Fibroblast of skin of right quadriceps (primary cell): ENCODE measurements at places on chromosomes 11 and 22.
A peak's percentile ranks its signal among the peaks of the same experiment; 100 is the strongest.

GRCh38 chr11:120869516-120870011 lies 154.3 kb upstream of the TBCEL start:
- no peak for DNase-seq

GRCh38 chr11:1728931-1729691 lies 21.3 kb downstream of the IFITM10 start:
- DNase-seq, result peak; percentile 32

DNA sequence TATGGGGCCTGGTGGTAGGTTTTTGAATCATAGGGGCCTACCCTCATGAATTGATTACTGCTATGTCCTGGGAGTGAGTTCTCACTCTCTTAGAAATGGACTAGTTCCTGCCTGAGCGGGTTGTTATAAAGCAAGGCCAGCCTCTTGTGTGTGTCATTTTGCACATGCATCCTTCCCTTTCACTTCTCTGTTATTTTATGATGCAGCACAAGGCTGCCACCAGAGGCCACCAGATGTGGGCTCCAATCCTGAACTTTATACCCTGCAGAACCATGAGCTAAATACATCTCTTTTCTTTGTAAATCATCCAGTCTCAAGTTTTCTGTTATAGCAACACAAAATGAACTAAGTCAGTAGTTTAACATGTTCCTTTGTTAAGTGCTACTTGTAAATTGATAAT lies 251.4 kb downstream of the BLID start:
- DNase-seq, result no peak

GRCh38 chr11:44620328-44620725 lies 54.9 kb downstream of the CD82 start:
- DNase-seq, result no peak

DNA sequence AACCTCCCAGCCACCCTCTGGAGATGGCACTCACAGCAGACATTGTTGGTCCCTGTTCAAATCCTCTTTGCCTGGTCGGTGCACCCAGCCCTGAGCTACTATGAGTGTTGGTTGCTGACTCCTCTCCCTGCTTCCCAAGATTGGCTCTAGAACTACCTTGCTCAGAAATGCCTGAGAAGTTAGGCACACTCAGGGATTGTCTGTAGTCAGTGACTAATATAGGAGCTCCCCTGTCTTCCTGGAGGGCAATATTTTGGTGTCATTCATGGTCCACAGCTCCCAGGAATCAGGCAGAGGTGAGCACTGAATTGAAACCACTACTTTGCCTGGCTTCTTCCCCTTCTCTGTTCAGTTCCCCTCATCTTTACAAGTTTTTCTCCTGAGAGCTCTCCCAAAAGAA lies 325.9 kb downstream of the MIAT start:
- no peak for DNase-seq

DNA sequence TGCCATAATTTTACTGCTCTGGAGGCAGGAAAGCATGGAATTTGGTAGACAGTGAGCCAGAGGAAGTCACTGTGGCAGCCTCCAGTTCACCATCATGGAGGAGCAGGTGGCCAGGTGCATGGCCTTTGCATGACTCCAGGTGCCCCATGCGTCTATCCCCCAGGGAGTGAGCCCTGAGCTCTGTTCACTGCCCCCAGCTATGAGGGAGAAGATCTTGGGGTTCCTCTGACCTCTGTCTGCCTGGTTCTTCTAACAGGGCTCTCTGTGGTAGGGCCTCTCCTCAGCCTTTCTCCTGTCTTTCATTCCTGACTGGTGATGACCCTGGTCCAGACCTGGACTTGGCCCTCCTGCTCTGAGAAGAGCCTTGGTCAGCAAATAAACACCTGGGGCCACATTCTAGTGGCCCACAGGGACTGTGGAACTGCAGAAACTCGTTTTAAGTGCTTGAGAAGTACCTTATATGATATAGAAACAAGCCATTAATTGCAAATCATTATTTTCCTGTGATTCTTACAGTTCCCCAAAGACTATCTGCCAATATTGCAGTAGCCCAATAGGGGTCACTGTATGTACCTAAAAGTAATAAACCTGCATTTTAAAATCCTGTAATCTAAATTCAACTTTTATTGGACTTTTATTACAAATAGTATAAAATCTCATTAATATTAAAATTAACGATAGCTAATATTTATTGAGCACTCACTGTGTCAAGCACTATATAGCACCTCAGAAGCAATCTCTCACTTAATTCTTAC lies 120.0 kb upstream of the SYT13 start:
- DNase-seq, result no peak

DNA sequence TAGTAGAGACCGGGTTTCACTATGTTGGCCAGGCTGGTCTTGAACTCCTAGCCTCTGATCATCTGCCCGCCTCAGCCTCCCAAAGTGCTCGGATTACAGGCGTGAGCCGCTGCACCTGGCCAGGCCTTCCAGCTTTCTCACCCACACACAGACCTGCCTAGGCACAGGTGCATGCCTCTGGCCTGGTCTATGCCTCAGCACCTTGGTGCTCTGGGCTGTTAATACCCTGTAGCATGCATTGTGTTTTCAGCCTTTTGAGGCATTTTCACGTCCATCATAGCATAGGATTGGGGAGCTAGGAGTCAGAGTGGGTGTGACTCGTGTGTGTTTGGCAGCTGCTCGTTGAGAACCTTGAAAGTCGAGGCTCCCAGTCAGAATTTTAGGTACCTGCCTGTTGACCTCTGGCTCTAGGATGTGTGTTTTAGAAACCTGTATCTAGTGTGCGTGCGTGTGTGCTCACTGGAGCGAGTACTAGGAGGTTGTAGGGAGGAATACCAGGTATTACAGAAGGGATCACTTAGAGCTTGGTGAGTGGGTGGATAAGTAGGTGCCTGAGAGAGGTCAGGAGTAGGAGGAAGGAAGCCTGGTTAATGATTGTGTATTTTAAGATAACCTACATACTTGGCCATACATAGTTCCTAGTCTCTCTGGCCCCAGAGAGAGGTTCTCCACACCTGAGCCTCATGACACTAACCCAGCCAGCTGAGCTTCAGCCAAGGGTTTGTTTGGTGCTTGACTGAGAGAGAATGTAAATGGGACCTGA lies 20.0 kb downstream of the CRKL start:
- DNase-seq, result no peak

DNA sequence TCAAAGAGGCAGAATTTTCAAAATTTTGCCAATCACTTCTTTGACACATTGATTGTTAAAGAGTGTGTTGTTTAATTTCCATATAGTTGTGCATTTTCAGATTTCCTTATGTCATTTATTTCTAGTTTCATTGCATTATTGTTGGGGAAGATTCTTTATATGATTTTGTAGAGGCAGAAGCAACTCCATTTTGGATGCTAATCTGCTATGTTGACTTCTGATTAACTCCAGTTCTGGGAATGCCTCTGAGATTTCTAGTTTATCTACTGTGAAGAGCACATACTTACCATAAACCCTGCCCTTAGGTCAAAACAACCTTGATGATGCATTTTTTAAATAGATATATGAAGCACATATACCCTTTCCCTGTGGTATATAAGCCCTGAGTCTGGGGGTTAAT lies 29.5 kb upstream of the ZBED5 start:
- no peak for DNase-seq

DNA sequence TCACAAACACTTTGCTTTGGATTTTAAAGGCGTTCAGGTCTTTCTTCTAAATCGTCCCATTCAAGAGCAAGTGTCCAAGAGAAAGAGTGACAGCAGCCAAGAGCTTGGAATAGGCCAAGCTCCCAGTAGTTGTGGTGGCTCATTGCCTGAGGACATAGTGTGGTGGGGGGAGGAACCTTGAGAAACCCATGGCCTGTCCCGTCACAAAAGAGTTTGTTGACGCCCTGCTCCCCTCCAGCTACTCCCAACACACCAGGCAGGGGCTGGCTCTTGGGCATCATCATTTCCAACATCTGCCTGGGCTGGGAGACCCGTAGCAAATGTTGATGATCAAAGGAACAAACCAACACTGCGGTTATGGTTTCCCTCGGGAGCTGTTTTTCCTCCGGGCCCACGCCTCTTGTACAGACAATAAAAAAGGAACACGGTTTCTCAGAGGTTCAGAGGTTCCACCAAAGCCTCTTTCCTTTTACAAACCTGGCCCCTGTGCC lies 20.8 kb downstream of the FADS3 start:
- DNase-seq, result peak; percentile 39

GRCh38 chr11:108496643-108497256 lies 1.4 kb downstream of the POGLUT3 start:
- DNase-seq, result peak; percentile 28

- DNase-seq, result no peak
Measured at GRCh38 chr11:117180020-117180419, 1.5 kb downstream of the SIDT2 start.

GRCh38 chr22:44204739-44205515 lies 24.2 kb downstream of the PARVG start:
- DNase-seq, result no peak

DNA sequence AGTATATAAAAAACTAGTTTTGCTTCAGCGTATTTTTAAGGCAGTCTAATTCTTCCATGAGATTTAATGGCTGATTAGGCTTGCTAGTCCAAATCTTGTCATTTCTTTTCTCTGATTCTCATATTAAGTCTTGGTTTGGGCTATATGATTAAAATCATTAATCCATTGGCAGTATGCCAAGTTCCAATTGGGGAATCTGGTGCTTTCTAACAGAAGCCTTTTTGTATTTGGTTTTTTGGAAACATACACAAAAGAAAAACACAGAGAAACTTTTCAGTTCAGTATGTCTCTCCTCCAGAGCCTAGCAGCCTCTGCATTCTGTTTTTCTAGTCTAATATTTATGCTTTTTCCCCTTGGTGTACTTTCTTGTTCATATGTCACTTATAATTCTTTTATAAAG lies 37.9 kb downstream of the SWAP70 start:
- no peak for DNase-seq

GRCh38 chr11:112318184-112318591 lies 57.5 kb upstream of the PLET1 start:
- DNase-seq, result peak; percentile 97

DNA sequence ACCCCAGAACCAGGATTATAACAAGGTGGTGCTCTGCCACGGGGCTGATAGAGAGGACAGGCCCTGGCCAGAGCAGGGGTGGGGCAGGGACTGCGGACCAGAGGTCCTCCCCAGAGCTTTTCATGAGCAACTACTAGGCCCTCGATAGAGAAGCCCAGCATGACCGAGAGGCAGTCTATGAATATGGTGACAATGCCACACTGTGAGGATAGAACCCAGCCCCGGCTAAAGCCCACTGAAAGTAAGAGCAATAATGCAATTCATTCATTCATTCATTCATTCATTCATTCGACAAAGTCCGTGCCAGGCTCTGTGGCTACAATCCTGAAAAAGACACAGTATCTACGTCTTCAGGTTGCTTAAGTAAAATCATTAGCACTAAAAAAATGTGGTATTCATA lies 35.6 kb upstream of the CD5 start:
- DNase-seq, result no peak

DNA sequence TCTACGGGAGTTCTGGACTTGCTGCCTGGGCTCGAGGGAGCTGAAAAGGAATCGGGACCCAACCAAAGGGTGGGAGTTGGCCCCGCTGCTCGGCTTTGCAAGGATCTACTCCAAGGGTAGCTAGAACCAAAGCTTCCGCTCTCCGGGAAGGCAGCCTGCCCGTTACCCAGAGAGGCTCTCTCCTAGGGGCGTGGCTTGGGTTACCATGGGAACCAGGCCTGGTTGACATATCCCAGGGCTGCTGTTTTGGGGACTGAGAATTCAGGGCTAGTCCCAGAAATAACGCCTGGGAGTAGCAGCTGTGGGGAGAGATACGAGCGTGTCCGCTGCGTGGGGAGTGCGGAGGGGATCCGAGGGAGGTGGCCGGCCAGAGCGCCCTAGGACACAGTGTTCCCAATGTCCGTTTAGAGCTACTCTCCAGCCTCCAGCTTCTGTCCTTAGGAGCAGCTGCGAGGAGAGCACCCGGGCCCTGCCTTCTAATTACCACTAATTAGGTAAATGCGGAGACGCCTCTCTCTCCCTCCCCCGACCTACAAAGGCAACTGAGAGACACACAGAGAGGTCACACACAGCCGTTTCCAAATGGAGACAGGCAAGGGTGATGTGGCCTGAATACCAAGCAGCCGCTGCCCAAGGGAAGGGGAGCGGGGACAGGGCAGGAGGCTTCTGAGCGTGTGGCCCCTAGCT lies 141.6 kb upstream of the CADM1 start:
- DNase-seq, result no peak

GRCh38 chr11:119999220-119999619 lies 138.7 kb downstream of the TRIM29 start:
- DNase-seq, result no peak

DNA sequence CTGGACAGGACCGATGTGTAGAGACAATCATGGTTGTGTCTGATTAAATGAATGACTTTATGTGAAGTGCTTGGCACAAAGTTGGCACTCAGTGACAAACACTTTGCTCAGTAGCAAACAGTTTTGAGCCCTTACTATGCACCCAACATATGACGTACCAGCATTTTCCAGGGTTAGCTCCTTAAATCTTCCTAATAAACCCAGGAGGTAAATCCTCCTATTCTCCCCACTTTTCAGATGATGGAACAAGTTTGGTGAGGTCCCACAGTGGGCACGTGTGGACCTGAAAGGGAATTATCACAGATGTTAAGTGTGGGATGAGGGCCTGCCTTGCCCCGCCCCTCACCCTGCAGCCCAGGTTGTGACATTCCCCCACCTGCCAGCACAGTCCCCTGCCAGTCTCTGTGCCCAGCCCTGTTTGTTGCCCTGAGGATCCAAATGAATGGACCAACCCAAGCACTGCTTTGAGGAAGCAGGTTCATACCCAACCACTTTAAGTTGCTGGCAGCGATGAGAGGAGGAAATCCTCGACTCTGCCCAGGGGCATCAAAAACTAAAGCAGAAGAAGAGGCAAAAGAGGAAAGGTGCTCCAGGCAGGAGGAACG lies 6.6 kb upstream of the CARD10 start:
- no peak for DNase-seq

DNA sequence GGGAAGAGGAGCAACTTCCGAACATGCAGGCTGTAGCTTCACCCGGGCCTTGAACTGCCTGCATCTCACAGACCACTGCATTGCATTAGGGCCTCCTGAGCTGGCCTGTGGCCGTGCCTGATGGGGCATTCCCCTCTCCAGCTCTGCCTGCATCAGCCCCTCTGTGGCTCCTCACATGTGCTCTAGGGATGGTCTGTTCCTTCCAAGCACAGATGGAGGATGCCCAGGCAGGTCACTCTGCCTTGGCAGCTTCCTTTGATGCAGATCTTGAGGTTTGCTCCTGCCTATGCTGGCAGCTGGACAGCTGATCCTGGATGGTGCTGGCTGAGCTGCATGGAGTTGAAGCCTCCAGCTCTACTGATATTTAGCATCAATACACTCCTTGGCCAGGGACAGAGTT lies 28.5 kb downstream of the AMPD3 start:
- no peak for DNase-seq

DNA sequence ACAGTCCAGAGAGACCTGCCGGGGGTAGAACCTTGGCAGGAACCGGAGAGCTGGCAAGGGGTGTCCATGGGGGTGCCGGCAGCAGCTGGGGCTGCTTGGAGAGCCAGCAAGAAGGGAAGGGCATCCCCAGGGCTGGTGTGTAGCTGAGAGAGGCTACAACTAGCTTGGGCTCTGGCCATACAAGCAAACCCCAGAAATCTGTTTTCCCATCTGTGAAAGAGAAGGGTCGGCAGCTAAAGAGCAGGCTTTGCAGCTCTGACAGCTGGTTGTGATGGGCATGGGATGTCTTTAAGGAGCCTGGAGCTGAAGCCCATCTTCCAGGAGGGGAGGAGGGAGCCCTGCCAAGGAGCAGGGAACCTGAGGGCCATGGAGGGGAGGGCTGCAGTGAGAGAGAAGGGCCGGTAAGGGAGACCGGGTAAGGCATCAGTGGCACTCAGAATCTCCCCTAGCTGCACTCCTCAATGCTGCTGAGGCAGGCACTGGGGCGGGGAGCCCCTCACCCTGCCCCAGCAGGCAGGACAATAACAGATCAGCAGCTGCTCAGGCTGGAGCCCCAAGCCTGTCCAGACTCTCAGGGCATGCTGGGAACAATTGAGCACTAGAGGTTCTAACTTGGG lies 3.9 kb downstream of the CHST1 start:
- DNase-seq, result no peak
